AG09309 (cell line): ENCODE measurements at places on chromosomes 11 and 22.
A peak's percentile ranks its signal among the peaks of the same experiment; 100 is the strongest.

DNA sequence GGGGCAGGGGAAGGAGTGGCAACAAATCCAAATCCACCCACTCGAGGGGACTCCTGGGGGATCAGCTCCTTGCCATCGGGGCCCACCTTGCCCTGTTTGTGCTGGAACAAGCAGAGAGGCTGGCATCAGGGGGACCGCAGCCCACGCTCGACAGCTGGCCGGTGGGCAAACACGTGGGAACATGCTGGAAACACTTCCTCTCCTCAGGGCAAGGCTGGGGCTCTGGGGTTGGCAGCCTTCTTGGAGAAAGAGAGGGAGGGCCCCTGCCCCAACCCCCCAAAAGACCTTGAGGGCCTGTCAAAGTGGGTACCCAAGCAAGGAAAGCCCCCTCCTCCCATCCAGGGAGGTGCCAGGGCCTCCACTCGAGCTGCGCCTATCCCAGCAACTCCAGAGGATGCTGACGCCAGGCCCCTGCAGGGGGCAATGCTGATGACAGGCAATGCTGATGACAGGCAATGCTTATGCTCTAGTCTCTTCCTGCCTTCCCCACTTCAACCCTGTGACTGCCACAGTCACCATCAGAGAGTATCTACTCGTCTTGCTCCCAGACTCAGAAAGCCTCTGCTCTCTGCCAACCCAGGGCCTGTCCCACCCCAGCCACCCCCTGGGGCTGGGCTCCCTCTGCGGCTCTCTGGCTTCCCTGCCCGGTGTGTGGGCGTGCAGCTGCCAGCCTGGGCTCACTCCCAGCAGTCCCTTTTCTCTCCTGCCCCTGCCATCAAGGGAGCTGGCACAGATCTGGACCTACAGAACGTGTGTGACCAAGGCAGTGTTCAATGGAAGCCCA, 6.0 kb downstream of the ESS2 start:
- no peak for DNase-seq

- DNase-seq: no peak
These were observed 9.2 kb downstream of the OR51F2 start for GRCh38 chr11:4830346-4830745.

DNA sequence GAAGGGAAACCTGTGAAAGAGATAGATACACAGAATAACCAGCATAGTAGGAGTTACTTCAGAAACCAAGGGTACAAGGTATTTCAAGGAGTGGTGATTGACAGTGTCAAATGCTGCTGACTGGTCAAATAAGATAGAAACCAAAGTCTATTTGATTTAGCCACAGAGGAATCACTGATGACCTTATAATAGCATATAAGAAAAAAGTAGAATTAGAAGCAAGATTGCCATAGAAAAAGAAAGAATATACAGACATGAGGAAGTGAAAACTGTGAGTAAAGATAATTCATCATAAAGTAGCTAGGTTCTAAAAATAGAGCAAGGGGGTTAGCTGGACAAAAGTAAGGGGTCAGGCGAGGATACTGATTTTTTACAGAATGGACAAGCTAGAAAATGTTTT, 14.2 kb downstream of the ZBTB44 start:
- DNase-seq: no peak

- no peak for DNase-seq
These were observed 94.6 kb downstream of the C11orf58 start for GRCh38 chr11:16833026-16833425.

DNA sequence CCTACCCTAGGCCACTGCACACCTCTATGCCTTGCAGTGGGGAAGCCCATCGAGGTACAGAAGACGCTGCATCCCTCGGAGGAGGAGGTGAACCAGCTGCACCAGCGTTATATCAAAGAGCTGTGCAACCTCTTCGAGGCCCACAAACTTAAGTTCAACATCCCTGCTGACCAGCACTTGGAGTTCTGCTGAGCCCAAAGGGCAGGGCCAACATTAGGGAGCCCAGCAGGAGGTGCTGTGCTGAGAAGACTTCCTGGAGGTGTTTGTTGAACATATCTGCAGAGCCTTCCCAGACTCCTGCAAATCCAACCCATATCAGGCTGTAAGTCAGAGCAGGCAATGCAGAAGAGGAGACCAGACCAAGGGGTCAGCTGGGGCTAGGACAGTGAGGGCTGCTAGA, 13.5 kb downstream of the MOGAT2 start:
- no peak for DNase-seq

DNA sequence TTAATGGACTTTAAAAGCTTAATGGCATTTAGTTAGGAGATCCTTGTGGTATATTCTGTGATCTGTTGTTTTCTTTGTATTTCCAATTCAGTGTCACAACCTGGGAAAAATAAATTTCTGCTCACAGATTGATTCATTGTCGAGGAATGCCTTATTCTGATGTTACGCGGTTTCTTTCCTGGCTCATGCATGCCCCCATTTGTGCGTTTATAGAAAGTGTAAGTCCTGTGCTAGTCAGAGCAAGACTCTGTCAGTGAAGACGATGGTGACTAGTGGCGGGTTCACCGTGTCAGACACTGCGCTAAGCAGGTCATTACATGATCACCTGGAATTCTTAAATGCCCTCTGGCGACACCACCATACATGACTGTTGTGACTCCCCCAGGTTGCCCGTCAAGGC, 169.4 kb downstream of the TBC1D22A start:
- DNase-seq: no peak

GRCh38 chr11:75147875-75148263, 3.0 kb upstream of the SLCO2B1 start:
- DNase-seq: no peak

GRCh38 chr11:5818245-5818886, 9.6 kb downstream of the OR52N2 start:
- DNase-seq: no peak

DNA sequence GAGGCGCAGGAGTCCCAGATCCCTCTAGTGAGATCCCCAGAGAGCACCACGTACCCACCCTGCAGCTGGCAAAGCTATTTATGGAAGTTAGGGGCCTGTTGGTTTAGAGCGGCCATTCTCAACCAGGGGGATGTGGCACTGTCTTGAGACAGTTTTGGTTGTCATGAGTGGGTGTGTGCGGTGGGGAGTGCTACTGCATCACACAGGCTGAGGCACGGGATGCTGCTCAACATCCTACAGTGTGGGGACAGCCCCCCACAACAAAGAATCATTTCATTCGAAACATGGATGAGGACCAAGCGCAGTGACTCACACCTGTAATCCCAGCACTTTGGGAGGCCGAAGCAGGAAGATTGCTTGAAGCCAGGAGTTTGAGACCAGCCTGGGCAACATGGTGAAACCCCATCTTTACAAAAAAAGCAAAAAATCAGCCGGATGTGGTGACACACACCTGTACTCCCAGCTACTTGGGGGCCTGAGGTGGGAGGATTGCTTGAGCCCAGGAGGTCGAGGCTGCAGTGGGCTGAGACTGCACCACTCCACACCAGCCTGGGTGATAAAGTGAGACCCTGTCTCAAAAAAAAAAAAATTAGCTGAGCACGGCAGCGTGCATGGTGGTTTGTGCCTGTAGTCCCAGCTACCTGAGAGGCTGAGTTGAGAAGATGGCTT, 28.2 kb downstream of the GGT5 start:
- DNase-seq: no peak

- no peak for DNase-seq
These were observed 98.0 kb downstream of the NAT10 start for GRCh38 chr11:34203377-34203871.

- DNase-seq: no peak
These were observed 7.7 kb downstream of the RIN1 start for GRCh38 chr11:66328302-66329144.

DNA sequence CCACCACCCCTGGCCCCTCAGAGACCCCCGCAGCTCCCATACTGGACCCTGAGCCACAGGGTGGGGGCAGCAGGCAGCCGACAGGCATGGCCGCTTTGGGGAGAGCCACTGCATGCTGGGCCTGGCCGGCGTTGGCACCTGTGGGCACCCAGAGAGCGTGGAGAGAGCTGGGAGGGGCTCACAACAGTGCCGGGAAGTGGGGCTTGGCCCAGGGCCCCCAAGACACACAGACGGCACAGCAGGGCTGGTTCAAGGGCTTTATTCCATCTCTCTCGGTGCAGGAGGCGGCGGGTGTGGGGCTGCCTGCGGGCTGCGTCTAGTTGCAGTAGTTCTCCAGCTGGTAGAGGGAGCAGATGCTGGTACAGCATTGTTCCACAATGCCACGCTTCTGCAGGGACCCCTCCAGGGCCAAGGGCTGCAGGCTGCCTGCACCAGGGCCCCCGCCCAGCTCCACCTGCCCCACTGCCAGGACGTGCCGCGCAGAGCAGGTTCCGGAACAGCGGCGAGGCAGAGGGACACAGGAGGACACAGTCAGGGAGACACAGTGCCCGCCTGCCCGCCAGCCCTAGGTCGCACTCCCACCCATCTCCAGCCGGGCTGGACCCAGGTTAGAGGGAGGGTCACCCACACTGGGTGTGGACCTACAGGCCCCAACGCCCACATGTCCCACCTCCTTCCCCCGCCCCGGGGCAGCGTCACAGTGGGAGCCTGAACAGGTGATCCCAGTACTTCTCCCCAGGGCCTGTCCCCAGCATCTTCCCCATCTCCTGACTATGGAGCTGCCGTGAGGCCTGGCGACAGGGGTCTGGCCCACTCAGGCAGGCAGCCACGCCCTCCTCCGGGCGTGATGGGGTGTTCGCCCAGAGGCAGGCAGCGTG, 1.2 kb downstream of the INS start:
- DNase-seq: no peak

DNA sequence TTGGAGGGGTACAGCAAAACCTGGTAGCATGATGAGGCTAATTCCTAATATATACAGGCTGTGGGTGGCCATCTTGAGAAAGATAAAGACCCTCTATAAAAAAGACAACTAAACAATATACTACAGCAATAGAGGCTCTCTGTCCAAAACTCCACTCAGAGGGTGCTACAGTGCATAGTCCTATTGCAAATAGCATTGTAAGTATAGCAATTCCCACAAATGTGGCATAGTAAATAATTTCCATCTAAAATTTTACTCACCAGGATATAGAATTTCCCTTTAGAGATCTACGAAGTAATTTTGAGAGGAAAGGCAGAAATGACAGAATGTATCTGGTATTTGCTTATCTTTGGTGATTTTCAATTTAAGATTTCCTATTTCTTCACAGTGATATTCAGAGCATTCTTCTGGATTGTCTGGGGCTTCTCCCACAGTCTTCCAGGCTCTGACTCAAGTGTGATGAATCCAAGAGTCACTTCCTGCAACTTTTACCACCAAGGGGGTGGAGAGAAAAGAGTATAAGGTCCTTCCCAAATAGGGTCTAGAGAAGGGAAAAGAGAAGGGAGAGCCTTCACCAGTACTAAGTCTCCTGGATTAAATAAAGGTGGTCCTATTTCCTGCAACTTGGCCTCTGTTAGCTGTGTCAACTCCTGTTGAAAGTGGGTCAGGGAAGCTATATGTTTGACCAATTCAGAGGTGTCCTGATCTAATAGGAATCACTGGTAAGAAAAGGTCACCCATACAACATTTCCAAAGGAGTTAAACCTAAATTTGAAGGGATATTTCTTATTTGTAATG, 1054.7 kb upstream of the CNTN5 start:
- peak; percentile 73 for DNase-seq

GRCh38 chr11:73983741-73984538, 1.3 kb upstream of the UCP2 start:
- DNase-seq: no peak

- peak; percentile 38 for DNase-seq
These were observed 14.9 kb downstream of the RAC2 start for GRCh38 chr22:37229012-37229804.

DNA sequence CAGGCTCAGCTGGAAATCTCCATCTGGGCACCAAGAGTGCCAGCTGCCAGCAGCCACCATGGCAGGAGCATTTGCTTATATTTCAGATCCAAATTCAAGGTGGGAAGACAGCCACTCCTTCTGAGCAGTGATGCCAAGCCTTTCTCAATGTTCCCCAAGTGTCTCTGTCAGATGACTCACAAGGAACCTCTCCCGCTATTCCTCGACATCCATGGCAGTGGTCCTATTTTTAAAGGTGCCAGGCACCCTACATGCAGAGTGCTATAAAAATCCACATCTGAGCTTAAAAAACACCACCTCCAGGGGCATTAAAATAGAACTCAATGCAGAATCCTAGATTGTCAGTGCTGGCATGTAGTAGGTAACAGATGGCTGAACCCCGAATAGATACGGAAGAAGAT, 112.1 kb downstream of the SLC1A2 start:
- no peak for DNase-seq

GRCh38 chr22:30435674-30436126, 10.1 kb downstream of the MTFP1 start:
- DNase-seq: no peak

GRCh38 chr11:27139742-27140367, 99.2 kb downstream of the BBOX1 start:
- no peak for DNase-seq

GRCh38 chr11:121576531-121576930, 123.8 kb upstream of the SORL1-AS1 start:
- DNase-seq: no peak

GRCh38 chr11:105458071-105458470, 151.8 kb upstream of the GRIA4 start:
- no peak for DNase-seq

DNA sequence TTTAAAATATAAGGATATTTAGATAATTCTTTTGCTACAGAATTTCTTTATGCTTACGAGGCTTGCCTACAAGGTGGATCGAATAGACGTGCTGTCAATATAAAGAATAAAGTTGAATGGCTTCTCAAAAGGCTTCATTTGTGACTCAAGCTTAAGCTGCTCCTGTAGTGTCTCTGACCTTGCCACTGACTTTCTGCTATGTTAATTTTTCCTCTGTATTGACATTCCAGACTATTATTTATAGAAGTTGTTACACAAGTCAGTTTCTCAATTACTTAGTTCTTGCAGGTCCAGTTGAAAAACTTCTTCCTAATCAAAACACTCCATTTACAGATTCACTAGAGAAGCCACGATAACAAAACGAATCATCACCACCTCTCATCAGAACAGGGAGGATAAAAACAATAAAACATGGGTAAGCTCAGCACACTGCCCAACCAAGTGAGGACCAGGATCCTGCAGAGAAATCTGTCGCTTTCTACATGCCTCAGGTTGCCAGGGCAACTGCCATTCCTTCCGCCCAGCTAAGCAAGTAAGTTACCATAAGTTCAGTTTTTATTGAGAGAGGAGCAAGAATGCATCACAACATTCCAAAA, 39.0 kb upstream of the CHKA start:
- no peak for DNase-seq

DNA sequence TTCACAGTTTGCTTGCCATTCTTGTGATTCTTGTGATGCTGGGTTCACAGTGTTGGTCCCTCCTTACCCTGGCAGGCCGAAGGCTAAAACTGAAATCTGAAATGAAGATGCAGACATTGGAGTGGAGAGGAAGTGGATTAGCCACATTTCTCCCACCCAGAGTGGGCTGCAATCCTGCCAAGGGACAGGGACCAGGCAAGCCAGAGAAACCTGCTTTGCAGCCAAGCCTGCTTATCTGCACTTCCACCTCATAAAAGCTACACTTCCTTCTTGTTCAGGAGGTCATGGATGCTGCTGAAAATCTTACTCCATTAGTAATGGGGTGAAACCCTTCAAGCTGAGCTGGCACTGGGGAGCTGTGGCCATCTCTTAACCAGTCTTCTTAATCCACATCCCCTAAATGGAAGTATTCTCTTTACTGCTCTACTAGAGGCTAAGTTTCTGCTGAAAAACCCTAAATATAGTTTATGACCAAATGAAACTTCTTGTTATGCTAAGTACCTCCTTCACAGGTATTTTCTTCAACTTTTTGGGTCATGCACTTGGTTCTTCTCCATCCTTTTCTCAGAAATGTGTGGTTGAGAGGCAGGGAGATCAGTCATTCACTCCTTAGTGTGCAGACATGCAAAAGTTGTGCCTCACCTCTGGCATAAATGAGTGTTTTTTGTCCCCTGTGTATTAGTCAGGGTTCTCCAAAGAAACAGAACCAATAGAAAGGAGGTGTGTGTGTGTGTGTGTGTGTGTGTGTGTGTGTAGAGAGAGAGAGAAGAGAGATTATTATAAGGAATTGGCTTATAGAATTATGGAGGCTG, 133.9 kb upstream of the BMAL1 start:
- no peak for DNase-seq
